AG08395 (cell line): ENCODE measurements at places on chromosomes 7 and 10.
A peak's percentile ranks its signal among the peaks of the same experiment; 100 is the strongest.

GRCh38 chr10:89162596-89162995, 44.5 kb downstream of the CH25H start:
- DNase-seq, result no peak

GRCh38 chr10:102007796-102008195, 48.2 kb downstream of the ARMH3 start:
- DNase-seq, result no peak

DNA sequence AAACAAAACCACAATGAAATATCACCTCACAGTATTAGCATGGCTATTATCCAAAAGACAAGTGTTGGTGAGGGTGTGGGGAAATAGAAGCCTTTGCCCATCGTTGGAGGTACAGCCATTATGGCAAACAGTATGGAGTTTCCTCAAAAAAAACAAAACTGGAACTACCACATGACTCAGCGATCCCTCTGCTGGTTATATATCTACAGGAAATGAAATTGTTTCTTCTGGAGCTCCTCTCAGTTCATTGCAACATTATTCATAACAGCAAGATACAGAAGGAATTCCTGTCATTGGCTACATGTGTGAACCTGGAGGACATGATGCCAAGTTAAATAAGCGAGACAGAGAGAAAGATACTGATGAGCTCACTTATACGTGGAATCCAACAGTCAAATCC, 2.4 kb upstream of the UBE3C start:
- DNase-seq, result peak; percentile 59

DNA sequence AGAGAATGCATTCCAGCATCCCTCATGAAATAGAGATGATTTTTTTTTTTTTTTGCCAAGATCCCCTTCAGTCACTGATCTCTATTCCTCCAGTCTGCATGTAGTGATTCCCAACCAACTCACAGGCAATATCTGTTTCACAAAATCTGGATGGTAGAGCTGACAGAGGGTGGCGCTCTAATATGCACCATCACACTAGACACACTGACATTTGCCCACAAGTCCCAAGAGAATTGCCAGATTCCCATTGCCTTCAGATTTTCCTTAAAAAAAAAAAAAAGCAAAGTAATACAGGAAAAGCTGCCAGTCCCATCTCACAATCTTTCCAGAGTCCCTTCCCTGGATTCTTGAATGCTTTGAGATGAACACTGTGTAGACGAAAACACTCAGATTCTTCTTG, 301.0 kb downstream of the SORCS1 start:
- no peak for DNase-seq

GRCh38 chr10:22588462-22588861, 125.9 kb downstream of the PIP4K2A start:
- DNase-seq, result no peak

DNA sequence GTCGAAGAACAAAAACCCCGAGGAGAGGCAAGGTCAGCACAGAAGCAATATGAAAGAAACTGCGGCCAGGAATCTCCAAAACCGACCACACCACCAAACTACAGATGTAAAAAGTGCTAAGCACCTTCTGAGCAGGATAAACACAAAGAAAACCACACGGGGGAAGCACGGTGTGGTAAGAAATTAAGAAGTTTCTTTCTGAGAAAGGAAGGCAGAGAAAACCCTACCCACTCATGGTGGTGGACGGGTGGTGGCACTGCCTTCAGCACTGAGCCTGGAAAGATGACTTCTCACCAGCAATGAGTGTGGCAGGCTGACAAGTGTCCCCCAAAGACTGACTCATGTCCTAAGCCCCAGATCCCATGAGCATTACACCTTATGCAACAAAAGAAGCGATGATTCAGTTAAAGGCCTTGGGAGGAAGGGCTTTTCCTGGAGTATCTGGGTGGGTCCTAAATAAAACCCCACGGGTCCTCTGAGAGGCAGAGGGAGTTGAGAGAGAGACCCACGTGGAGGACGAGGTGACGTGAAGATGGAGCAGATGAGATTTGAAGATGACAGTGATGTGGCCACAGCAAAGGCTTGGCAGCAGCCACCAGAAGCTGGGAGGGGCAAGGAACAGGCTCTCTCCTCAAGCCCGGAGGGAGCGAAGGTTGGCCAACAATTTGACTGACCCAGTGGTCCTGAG, 124.9 kb downstream of the DLG5 start:
- DNase-seq, result peak; percentile 63

DNA sequence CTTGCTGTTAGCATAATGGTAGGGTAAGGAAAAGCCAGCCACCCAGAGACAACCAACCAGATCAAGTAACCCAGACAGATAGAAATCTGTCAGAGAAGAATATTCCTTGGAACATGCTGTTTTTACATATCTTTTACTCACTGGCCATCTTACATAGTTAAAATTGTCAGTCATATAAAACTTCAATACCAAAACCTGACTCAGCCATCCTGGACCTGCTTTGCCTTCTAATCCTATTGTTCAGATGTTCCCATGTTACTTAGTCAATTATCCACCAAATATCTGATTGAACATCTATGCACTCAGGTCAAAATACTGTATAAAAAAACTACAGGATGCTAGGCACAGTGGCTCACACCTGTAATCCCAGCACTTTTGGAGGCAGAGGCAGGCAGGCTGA, 466.5 kb upstream of the NRP1 start:
- no peak for DNase-seq

GRCh38 chr10:9311702-9312499, 1257.4 kb downstream of the GATA3 start:
- no peak for DNase-seq

- DNase-seq, result no peak
Measured at GRCh38 chr10:92757711-92758104, 68.0 kb downstream of the HHEX start.

DNA sequence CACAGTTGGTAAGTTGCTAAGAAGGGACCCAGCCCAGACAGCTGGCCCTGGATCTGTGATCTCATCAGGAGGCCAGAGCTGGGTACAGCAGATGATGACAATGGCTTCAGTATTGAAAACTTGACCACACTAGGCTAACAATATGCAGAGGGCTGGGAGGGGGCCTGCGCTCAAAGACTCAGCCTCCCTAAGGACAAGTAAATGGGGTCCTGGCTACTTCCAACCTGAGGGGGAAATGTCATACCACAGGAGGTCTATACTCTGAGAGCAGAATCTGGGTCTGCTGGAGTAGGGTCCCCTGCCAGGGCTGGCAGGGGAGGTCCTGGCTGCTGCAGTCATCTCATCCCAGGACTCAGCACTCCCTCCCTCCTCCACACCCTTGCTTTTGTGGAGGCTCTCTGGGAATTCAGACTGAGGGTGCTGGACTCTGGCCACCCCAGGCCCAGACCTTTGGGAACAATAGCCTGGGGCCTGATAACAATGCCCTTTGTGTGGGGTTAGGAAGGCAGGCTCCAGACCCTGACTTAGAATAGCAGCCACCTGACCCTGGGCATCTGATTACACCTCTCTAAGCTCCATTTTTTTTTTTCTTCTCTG, 1.4 kb downstream of the FXYD4 start:
- DNase-seq, result no peak

DNA sequence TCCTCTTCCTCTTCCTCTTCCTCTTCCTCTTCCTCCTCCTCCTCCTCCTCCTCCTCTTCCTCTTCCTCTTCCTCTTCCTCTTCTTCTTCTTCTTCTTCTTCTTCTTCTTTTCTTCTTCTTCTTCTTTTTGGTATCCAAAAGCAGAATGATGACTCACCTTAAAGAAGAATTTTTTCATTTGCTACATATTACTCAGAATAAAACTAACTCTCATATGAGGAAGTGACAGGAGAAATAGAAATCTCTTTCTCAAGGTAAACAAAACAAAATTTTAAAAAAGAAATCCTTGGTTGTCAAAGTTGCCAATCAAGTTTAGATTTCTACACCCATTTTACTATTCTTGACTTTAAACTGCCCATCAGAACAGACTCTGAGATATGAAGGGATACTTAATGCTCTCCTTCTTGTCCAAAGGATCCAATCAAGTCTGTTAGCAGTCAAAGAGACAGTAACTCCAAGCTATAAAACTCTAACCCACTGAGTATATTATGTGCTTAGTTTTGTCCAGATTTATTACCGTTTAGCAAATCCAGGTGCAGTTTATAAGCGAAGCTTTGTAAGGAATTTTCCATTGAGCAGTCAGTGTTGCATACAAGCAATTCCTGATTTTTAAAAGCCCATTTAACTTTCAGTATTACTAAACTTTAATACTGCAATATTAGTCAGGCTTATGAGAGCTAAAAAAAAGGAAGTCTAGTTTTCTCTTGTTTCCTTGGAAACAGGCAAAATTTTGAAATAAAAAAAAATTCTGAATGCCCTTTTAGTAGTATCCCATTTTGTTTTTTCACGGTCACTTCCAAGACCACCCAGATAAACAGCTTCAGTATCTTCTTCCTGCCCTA, 43.1 kb upstream of the SNX13 start:
- no peak for DNase-seq

GRCh38 chr10:77455561-77455960, 182.0 kb downstream of the KCNMA1 start:
- DNase-seq, result no peak

- DNase-seq, result peak; percentile 78
Measured at GRCh38 chr7:43906331-43907010, at the start of gene URGCP. Gene URGCP (minus strand): TSS chr7:43906596. CDS start chr7:43906575, 21 bp downstream.

DNA sequence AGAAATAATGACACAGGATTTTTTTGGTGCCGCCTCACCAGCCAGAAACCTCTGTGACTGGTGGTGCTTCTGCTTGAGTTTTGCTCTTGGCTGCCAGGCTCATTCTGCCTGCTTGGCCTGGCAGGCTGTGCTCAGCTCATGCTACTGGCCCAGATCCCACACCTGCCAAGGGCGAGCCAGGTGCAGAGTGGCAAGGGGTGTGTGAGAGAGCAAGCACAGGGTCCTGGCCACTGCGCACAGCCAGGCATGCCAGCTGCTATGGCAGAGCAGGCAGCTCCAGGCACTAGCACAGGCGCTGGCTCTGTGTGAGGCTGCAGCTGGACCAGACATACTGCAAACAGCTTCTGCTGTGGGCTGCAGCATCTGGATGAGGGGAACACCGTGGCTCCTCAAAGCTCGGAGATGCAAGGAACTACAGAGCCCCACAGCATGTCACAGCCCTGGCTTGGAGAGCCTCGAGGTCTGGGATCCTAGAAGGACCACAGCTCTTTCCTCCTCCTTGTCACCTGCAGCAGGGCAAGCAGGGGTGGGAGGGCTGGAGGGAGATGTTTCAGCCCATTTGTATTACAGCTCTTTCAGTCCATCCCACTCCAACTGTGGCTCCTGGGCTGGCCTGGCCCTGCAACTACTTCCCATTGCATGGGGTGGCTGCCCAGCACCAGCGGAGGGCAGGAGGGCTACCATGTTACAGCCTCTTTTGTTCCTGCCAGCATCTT, 313.4 kb upstream of the SEMA3C start:
- DNase-seq, result no peak

GRCh38 chr10:93542358-93542791, 24.1 kb upstream of the FFAR4 start:
- DNase-seq, result peak; percentile 34

DNA sequence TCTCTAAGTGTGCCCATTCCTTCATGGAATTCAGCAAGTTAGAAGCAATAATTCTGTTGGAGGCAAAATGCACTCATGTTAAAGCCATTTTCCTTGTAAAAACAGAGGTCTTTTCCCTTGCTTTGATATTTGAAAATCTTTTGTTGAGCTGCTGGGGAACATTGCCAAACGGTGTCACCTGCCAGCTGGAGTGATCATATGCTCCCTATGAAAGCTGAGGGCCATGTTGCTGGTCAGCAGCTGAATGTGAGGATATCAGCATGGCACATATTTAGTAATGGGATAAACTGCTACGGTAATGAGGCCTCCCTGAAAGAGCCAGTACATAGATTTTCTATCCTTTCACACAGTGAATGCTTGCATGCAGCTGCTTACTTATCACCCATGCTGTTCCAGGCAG, 224.3 kb downstream of the THSD7A start:
- no peak for DNase-seq

DNA sequence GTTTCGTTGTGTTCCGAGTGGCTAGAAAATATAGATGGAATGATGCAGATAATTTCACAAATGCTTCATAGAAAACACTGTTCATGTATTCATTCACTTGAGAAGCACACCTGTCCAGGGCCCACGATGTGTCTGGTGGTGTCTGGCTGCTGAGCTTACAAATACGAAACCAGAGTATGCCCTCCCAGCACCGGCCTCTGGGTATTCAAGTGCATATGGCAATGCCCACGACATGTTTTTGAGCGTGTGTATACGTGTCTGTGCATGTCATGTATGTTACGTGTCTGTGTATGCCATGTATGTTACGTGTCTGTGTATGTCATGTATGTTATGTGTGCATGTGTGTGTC, 37.9 kb downstream of the IL2RA start:
- no peak for DNase-seq

DNA sequence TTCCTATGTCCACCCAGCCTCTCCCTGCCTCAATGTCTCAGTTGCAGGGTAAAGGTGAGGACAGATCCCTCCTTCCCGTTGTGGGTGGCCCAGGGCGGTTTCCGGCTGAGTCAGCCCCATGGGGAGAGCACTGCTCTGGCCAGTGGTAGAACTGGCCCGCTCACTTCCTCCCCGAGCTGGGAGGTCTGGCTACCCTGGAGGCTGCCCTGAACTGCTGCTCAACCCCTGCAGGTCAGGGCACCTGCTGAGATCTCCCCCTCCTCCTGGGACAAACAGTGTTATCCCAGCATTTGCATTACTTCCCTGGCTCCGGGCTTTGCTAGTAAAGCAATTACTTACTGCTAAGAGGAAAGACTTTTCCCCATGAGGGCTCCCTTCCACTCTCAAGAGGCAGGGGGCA, 21.4 kb upstream of the IMPDH1 start:
- no peak for DNase-seq

- peak; percentile 39 for DNase-seq
Measured at GRCh38 chr7:90999989-91000979, 263.9 kb upstream of the FZD1 start.

- peak; percentile 86 for DNase-seq
Measured at GRCh38 chr7:74453322-74454011, at the start of gene GTF2IRD1. Gene GTF2IRD1 (plus strand): TSS chr7:74453906. CDS start chr7:74508081, 54,175 bp downstream.

- no peak for DNase-seq
Measured at GRCh38 chr10:43219848-43220247, 47.0 kb downstream of the RASGEF1A start.

GRCh38 chr10:45453639-45454255, 79.7 kb downstream of the ALOX5 start:
- DNase-seq, result no peak

- peak; percentile 14 for DNase-seq
Measured at GRCh38 chr7:89837515-89837914, 316.8 kb upstream of the STEAP1 start.

GRCh38 chr7:142485617-142486226, 227.9 kb upstream of the PRSS58 start:
- no peak for DNase-seq

DNA sequence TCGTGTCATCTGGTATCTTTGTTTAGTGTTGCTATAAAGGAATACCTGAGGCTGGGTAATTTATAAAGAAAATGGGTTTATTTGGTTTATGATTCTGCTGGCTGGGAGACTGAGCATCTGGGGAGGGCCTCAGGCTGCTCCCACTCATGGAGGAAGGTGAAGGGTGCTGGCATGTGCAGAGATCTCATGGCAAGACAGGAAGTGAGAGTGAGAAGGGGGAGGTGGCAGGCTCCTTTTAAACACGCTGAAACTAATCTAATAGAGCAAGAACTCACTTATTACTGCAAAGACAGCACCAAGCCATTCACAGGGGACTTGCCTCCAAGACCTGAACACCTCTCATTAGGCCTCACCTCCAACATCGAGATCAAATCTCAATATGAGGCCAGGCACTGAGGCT, 11.3 kb downstream of the OIT3 start:
- no peak for DNase-seq

- no peak for DNase-seq
Measured at GRCh38 chr7:105079348-105079747, 65.3 kb downstream of the KMT2E start.
